Fibroblast of mammary gland (primary cell): ENCODE measurements at places on chromosomes 12 and 14.

DNA sequence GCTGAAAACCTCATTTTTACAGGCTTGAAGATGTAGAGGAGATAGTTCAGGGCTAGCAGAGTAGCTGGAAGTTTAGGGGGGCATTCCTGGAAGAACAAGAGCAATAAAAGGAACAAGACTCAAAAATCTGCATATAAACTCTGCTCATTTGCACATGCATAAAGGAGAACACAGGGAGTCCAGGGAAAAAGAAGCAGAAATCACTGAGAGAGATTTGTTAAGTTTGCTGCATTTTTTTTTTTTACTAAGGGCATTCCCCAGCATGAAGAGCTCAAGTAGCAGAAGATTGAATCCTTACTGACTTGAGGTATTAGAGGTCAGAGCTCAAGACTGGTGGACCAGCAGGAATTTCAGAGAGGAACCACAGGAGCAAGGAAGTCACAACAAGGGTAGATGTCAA lies 28.2 kb upstream of the BCL11B start:
- DNase-seq, result no peak

DNA sequence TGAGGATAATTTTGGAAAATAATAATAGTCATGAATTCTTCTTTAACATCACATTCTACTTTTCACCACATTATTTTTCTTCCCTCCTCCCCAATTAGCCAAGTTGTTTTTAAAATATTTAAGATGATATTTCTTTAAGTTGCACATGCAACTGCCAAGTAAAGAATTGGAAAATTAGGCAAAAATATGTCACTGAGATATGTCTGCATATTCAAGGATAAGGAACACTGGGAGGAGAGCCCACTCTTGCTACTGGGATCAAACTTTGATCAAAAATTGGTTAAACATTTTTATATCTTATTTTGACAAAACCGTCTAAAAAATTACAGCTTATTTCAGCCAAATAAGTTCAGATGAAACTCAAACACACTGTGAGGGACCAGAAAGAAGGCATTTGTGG lies 231.2 kb upstream of the TMTC1 start:
- DNase-seq, result no peak

- no peak for DNase-seq
Observed at GRCh38 chr12:14578646-14579045, 11.0 kb upstream of the PLBD1 start.

- no peak for DNase-seq
Observed at GRCh38 chr12:128672428-128672827, 151.3 kb downstream of the SLC15A4 start.

GRCh38 chr12:65792724-65793123 lies 31.6 kb upstream of the HMGA2 start:
- no peak for DNase-seq

- no peak for DNase-seq
Observed at GRCh38 chr12:63823040-63823439, 21.5 kb upstream of the SRGAP1 start.

GRCh38 chr12:56202838-56203237 lies 13.6 kb upstream of the SMARCC2 start:
- DNase-seq, result no peak

DNA sequence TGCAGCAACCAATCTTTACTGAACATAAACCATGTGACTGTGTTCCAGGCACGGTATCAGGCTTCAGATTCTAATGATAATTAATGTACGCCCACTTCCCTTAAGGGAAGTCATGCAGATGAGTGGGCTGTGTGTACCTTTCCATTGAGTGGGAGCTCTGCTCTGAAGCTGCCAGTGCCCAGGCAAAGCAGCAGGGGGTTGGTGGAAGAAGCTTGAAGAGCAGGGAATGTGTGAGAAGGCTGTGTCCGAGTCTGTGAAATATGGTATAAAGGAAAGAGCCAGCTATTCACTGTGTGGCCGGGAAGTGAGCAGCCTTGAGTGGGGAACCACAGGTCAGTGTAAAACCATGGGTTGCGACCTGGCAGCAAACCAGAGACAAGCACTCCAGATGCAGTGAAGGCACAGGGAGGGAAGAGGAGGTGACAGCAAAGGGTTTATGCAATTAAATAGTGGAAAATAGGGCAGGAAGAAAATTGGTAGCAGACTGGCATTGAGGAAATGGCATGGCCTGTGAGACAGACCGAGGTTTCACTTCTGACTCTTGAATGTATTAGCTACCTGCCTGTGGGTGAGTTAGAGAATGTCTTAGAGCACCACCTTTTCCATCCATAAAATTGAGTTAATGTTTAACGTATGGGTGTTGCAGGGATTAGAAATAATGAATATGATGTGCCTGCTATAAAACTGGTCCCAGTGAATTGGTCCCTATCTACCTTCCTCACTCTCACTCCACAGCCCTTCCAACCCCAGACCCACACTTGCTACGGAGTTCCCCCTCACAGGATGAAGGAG lies 116.4 kb downstream of the NTF3 start:
- no peak for DNase-seq

DNA sequence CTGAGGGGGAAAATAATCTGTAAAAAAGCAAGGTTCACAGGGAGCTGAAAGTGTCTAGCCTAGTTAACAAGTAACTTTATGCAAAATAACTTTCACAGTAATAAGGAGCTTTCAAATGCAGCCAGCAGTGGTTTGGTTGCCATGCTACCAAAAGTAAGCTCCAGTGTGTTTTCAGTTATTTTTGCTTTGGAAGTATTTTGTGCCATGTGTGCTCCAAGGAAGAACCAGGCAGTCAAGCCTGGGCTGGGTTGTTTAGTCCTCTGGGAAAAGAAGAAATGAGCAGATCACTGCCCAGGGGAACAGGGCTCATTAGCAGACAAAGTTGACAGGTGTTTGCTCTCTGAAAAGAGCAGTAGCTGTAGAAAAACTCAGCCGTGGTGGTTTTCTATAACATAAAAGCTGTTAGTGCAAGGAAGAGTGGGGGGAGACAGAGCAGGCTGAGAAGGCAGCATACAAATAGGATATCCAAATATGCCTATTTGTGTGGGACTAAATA lies 92.8 kb upstream of the TMTC2 start:
- DNase-seq, result no peak

DNA sequence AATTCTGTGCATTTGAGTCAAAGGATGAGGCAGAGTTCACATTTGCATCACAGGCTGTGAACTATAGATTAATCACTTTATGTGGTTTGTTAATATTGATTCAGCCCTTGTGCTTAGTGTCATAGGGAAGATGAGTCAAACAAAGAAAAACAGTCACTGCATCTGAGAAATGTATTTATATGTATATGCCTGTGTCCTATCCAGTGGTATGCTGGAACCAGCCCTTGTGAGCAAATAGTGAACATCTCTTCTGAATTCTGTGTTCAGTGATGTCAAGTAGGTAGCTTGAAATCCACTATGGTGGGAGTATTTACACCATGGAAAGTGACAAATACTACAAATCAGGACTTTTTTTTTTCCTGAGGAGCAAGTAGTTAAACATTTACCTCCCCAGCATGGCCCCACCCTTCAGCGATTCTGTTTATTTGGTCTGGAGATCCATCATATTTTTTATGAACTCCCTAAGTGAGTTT lies 128.5 kb downstream of the HMGA2 start:
- peak; percentile 92 for DNase-seq

- DNase-seq, result no peak
Observed at GRCh38 chr12:68113644-68114043, 45.9 kb downstream of the IFNG start.

DNA sequence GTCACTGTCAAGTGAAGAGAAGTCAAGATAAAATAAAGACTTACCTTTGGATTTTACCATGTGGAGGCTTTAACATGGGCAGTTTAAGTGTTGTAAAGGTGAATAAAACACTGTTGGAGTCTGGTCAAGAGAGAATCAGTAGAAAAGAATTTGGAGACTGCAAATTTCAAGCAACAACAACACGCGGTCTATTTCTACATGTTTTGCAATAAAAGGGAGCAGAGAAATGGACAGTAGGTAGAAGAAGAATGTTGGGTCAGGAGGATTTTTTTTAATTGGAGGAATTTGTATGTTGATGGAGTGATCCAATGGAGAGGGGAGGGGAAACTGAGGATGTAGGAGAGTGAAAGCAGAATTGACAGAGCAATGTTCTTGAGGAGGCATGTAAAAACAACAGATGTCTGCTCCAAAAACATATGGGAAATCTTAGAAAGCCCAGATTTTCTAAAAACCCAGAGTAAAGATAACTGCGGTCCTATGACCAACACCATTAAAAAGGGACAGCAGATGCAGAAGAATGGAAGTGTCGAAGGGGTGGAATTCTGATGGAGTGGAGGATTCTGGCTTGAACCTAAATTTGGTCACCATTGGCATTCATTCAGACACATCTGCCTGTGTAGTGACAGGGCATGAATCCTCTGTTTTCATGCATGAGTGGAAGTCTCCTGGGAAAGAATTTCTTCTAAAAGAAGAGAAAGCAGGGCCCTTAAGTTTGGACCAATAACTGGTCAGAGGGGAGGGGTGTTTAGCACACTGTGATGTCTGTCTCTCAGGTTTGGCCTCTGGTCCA lies 68.0 kb upstream of the OSBPL8 start:
- peak; percentile 22 for DNase-seq

- peak; percentile 49 for DNase-seq
Observed at GRCh38 chr14:91985521-91986255, 38.2 kb upstream of the FBLN5 start.

- no peak for DNase-seq
Observed at GRCh38 chr14:63032076-63032475, 13.2 kb downstream of the KCNH5 start.

DNA sequence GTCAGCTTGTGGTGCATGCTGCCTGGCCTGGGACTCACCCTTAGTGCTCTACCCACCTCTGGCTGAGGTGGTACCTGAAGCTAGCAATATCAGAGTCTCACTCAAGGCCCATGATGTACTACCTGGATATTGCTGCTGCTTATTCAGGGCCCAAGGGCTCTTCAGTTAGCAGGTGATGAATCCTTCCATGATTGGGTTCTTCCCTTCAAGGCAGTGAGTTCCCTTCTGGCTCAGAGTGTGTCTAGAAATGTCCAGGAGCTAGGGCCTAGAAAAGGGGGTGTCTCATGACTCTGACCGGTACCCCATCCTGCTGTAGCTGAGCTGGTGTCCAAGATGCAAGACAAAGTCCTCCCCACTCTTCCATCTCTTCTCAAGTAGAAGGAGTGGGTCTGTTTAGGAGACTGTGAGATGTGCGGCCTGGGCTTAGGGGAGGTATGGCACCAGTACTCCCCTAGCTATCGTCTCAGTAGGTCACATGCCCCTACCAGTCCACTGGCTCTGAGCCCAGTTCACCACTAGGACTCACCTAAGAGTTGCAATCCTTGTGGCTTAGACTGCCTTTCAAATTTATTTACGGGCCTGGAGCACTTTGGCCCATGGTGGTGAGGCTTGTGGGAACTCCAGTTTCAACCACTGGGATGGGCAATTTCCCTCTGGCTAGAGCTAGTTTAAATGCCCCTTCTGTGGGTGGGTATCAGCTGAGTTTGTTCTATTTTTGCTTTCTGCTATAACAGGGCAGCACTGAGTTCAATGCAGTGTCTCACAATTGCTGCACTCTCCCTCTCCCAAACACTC lies 12.2 kb downstream of the PRORP start:
- DNase-seq, result no peak

- DNase-seq, result no peak
Observed at GRCh38 chr12:120854804-120855203, 49.4 kb downstream of the SPPL3 start.

DNA sequence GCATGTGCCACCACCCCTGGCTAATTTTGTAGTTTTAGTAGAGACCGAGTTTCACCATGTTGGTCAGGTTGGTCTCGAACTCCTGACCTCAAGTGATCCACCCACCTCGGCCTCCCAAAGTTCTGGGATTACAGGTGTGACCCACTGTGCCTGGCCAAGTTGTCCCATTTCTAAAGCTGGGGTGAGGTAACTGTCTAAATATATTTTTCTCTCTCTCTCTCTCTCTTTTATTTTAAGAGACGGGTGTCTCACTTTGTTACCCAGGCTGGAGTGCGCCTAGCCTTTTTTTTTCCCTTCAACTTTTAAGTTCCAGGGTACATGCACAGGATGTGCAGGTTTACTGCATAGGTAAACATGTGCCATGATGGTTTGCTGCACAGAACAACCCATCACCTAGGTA lies 8.6 kb downstream of the ATF1 start:
- DNase-seq, result no peak

DNA sequence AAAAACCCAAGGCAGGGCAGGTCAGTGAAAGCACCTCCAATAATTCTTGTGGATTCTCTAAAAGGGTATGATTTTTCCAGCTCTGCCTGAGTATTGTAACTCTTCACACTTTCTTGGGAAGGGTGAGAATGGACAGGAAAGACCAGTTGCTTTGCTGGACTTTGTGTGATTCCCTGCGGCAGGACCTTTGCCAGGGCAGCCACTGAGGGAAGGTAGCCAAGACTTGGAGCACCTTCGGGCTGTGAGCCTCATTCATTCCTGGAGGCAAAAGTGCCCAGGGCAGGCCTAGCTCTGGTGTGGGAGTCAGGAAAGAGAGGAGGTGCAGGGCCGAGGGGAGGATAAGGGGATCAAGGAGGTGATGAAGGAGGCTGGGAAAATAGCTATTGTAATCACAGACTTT lies 80.2 kb downstream of the VCPKMT start:
- no peak for DNase-seq

DNA sequence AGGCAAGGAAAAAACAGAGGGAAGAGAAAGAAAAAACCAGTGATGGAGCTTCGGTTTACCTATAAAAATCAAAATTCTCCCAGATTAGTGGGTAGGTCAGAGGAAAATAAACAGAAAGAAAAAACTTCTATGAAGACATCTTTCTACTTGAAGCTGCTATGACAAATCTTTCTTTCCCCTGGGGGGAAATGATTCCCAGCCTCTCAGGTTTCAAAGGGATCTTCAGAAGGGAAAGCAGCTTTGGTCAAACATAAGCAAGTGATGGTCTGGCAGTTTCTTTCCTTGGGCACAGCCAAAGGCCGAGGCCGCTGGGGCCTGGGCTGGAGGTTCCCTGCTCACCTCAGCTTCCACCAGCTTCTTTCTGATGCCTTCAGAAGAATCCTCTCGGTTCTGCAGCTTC lies 104.5 kb downstream of the PRKAB1 start:
- DNase-seq, result no peak

DNA sequence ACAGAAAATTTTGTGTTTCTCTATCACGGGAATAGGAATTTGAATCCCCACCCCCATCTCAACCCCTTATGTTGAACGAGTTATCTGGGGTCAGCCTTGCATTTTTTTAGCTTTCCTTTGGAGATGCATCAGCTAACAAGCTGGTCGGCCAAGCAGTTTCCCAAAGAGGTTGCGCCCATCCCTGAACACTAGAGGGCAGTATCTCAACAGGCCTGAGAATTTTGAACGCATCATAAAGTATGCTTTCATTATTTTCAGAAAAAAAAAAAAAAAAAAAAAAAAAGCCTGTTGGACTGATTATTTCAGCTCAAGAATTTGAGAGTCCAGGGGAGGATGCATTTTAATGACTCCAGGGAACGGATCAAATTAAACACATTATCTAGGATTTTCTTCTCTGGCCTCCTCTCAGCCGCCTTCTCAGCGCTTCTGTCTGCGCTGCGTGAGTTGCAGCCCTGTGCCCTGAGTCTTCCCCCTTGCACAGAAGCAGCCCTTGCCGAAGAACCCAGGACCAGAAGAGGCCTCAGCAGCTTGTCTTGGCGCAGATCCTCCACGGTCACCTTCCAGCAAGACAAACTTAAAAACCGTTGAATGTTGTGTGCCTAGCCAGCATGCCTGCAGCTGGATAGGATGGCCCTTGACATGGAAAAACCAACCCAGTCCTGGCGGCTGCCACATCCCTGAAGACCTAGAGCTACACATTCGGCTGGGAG lies 76.6 kb upstream of the GZMB start:
- DNase-seq, result peak; percentile 65

GRCh38 chr12:32435921-32436705 lies 36.8 kb downstream of the FGD4 start:
- no peak for DNase-seq

- no peak for DNase-seq
Observed at GRCh38 chr14:35964697-35965286, 138.7 kb downstream of the BRMS1L start.
